ENCODE measurements at places on chromosomes 4 and X. TPM values are rescaled to one million over a fixed set of nuclear protein-coding genes. Genes with fewer than 3 reads are reported as not detected.

The PPBP gene
- 3.9 TPM for polyA plus RNA-seq

The ADH1C gene
- 1.4 TPM for polyA plus RNA-seq

The CSAG2 gene
- not detected for polyA plus RNA-seq

The SSX2 gene
- not detected for polyA plus RNA-seq

The EVC gene
- 10.0 TPM for polyA plus RNA-seq

The GPC3 gene
- 73.0 TPM for polyA plus RNA-seq

The XAGE2 gene
- polyA plus RNA-seq: not detected

The ITM2A gene
- polyA plus RNA-seq: 207 TPM

The TCEAL7 gene
- polyA plus RNA-seq: 118 TPM

The BRS3 gene
- 0.36 TPM for polyA plus RNA-seq

The PAQR3 gene
- 42.2 TPM for polyA plus RNA-seq

The TACC3 gene
- polyA plus RNA-seq: 42.3 TPM

The CHRNA9 gene
- 0.17 TPM for polyA plus RNA-seq

The GABRG1 gene
- 8.2 TPM for polyA plus RNA-seq

The NXF2 gene
- not detected for polyA plus RNA-seq

The ARMCX1 gene
- polyA plus RNA-seq: 57.8 TPM

The ADAMTS3 gene
- 8.0 TPM for polyA plus RNA-seq

The HTN3 gene
- polyA plus RNA-seq: not detected

The GYPA gene
- polyA plus RNA-seq: 3.5 TPM

The TMEM154 gene
- polyA plus RNA-seq: 0.95 TPM

The RAB9A gene
- 63.4 TPM for polyA plus RNA-seq

The SRPX gene
- polyA plus RNA-seq: 7.3 TPM

The RXFP1 gene
- polyA plus RNA-seq: not detected

The QRFPR gene
- 0.90 TPM for polyA plus RNA-seq

The TMEM31 gene
- 0.68 TPM for polyA plus RNA-seq

The SYNPO2 gene
- polyA plus RNA-seq: 6.1 TPM

The SSX4 gene
- not detected for polyA plus RNA-seq

The AMBN gene
- not detected for polyA plus RNA-seq

The DCLK2 gene
- 213 TPM for polyA plus RNA-seq
